ENCODE measurements at places on chromosomes 5 and 9.

GRCh38 chr9:76459694-76460635, 983 bp downstream of the GCNT1 start:
- peak; percentile 72 for DNase-seq

GRCh38 chr5:50905996-50906570, 239.6 kb downstream of the PARP8 start:
- no peak for DNase-seq

DNA sequence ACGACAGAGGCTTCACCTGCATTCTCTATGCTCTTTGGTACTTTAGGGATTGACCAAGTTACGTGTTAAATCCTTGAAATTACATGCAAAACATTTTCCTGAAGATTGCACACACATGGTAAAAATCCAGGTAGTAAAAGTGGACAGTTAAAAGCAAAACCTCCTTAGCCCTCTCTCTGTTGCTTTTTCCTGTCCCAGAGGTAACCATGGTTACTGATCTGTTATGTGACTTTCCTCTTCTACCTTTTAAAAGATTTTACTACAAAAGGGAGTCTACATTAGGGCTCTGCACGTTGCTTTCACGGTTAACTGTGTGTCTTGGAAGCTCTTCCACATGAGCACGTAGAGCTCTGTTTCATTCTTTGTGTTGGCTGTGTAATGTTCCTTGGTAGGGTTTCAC, 97.0 kb downstream of the PPARGC1B start:
- no peak for DNase-seq

DNA sequence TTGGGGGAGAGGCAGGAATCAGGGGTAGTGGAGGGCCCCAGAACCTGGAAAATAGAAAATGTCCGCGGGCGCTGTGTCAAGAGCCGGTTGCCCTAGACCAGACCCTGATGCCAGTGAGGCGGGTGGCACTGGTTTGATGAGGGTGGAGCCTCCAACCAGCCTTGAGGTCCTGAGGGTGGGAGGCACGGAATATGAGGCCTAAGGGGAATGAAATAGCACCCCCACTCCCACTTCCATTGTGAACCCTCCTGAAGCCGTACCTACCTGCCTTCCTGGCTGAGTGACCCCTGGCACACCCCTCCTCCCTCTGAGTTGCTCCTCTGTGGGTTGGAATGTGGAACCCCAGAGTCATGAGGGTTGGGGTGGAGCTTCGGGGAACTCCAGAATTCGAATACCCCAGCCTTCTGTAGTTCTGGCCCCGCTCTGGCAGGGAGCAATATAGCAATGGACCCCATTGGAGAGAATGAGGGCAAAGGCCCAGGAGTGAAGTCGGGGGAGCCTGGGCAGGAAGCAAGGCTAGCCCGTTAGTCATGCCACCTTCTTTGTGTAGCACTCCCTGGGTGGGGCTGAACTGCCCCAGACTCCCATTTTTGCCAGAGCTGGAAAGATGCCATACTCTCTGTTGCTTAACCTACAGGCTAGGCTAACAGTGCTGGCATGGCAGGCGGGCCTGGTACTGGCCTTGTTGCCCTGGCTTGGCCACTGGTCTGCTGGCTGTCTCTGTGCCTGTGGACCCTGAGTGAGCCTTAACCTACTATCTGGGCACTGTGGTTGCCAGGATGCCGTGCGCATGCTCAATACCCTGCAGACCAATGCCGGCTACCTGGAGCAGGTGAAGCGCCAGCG, 1.0 kb downstream of the FPGS start:
- peak; percentile 15 for DNase-seq

DNA sequence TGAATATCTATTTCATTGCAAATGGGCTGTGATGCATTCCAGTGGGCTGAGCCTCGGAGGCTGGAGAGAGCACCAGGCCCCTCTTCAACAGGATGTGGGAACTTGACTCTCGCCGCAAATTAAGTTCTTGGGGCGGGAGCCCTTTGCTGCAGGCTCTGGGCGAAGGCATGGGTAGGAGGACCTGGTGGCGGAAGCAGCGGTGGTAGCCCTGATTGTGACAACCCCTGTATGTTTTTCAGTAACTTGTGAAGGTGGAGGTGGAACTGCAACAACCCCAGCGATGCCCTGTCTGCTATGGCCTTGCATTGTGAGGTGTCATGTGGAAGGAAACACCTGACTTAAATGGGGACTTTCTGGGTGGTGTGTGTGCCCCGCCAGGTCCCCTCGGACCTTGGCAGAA, 9.4 kb downstream of the FYB1 start:
- no peak for DNase-seq

GRCh38 chr9:133813749-133814585, 75.8 kb upstream of the SARDH start:
- no peak for DNase-seq

DNA sequence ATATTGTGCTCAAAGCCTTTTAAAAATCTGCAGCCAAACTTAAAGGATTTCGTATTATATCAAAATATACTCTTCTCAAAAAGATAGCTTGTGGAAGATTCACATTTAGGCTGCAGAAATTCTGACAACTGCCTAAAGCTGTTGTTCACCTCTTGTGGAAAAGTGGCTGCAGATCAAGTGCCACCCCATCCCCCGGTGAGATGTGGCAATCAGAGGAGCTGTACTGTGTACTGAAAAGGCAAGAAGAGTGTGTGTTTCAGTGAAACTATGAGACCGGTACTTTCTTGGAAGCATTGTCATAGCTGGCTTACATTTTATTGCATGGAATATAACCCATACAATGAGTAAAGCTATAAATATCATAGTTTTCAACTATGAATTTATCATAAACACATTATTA, 64.3 kb downstream of the CDH18 start:
- DNase-seq = no peak

- no peak for DNase-seq
These were observed 205.6 kb downstream of the GAPVD1 start for GRCh38 chr9:125467116-125467740.

All from astrocyte of the spinal cord (primary cell).